ENCODE measurements at places on chromosomes 5 and 9. TPM values are rescaled to one million over a fixed set of nuclear protein-coding genes. Genes with fewer than 3 reads are reported as not detected.

- peak; percentile 97 for DNase-seq
Observed at GRCh38 chr9:694403-695154, 146.9 kb upstream of the DMRT1 start.

DNA sequence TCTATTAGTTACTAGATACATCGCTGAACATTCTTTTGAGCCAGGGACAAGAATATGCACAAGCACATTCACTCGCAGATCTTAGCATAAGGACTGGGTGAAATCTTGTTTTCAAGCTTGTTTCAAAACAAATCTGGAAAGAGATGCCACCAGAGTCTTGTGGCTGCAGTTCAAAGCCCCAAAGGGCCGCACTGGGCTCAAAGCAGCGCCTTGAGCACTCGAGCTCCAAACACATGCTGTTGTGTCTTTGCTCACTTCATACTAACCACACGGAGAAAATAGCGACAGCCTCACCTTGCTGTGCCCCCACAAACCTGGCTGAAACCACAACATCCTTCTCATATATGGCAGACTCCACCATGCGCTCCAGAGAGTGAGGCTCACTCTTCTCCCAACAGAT lies 34.2 kb upstream of the IL7R start:
- no peak for DNase-seq

DNA sequence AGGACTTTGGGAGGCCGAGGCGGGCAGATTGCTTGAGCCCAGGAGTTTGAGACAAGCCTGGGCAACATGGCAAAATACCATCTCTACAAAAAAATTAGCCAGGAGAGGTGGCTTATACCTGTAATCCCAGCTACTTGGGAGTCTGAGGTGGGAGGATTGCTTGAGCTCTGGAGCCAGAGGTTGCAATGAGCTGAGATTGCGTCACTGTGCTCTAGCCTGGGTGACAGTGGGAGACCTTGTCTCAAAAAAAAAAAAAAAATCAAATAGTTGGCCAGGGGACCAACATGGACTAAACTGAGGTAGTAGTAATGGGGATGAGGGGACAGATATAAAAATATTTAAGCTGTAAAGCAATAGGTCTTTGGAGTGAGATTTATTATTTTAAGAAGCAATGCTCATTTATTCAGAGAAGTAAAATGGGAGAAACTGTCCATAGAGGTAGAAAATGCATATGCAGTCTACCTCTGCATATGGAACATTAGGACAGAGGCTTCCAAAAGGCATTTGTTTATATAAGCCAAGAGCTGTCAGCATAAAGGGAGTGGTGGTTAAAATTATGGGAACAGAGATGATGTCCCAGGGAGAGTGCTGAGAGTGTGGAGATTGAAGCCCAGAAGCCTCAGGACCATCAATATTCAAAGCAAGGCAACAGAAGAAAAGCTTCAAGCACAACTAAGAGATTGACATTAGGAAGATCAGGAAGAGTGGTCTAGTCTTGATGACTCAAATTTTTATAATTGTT lies 98.1 kb downstream of the UBE2R2 start:
- no peak for DNase-seq

GRCh38 chr5:151067632-151068432 lies 13.0 kb downstream of the TNIP1 start:
- peak; percentile 18 for DNase-seq

- peak; percentile 8 for DNase-seq
Observed at GRCh38 chr9:36765468-36766341, 193.0 kb downstream of the MELK start.

DNA sequence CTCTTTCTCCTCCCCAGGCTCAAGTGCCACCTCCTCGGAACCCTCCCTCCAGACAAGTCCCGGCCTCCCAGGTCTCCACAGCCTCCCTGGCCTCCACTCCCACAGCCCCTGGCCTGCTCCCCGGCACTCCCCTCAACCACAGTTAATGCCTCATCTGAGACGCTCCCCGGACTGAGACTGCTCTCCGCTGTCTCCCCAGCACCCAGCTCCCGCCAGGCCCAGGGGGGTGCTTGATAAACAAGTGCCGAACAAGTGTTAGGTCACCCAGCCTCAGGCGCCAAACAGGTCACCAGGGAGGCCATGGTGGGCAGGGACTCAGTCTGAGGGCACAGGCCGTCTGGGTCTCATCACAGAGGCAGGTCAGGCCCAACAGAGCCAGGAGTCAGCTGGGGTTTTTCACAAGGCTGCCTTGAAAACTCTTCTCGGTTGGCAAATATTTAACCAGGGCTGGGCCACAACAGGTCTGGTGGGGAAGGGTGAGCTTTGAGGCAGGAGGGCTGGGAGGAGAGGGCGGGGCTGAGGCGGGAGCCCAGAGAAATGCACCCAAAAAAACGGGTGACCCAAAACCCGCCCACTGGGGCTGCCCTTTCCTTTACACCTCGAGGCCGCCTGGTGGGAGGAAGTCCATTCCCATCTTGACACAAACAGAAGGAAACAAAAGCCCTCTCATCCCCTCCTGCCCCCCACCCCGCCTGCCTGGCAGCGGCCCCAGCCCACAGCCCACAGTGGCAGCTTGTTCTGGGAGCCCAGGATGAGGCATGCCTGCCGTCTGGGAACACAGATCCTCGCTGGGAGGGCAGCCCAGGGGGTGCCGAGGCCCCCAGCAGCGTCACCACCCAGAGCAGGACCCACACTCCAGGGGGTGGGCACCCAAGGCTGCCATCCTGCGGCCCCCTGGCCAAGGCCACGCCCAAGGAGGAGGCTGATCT lies 66.6 kb upstream of the STXBP1 start:
- peak; percentile 47 for DNase-seq

DNA sequence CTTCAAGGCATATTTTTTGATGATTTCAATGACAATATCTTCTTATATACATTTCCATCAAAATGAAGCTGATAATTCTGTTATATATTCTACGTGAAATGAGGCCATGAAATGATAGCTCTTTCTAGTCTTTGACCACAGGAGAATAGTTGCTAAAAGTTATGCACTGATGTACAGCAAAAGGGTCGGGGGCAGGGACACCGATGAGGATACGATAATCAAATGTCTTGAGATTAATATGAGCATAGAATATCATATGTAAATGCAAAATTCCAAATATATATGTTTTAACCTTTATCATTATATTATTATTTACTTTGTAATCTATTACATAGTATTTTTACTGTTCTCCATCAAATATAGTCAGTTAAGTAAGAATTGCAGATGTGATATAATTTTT lies 264.8 kb downstream of the KIAA0825 start:
- no peak for DNase-seq

DNA sequence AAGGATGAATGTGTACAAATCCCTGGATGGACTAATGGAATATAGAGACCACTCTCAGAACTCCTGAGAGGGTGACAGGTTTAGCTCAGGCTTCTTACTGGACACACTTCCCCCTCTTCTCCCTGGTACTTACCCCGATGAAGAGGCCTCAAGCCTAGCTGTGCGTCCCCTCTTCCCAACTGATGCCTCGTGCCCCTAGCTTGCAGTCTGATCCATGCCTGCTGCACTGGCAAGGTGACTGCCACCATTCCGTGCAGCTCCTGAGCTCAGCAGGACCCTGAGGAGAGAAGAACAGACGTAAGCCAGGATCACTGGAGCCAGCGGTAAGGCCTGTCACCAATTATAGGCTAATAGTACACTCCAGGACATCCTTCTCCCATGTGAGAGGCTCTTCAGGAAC lies 5.5 kb upstream of the STOML2 start:
- DNase-seq = no peak

DNA sequence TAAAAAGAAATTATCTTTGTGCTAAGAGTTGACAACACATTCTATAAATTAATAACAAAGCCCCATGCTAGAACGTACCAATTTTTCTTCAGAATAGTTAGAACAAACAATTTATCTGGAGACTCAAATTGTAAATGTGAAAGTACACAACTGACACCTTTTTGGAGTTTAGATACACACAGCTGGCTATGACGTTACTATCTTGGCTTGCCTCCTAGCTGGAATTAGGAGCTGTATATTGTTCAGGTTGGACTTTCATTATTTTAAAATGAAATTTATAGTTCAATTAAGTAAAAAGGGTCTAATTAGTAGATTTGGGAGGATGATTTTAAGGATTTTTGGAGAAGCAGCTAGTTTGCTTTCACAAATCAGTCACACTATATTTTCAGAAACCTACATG lies 393.9 kb upstream of the RIOK2 start:
- no peak for DNase-seq

- DNase-seq = peak; percentile 32
Observed at GRCh38 chr5:168528521-168529373, at the start of gene FBLL1. TSS of gene FBLL1 (plus strand) at chr5:168529305. CDS start at chr5:168529505, 200 bp downstream.

GRCh38 chr5:172806897-172807672 lies 27.0 kb upstream of the ERGIC1 start:
- peak; percentile 86 for DNase-seq

DNA sequence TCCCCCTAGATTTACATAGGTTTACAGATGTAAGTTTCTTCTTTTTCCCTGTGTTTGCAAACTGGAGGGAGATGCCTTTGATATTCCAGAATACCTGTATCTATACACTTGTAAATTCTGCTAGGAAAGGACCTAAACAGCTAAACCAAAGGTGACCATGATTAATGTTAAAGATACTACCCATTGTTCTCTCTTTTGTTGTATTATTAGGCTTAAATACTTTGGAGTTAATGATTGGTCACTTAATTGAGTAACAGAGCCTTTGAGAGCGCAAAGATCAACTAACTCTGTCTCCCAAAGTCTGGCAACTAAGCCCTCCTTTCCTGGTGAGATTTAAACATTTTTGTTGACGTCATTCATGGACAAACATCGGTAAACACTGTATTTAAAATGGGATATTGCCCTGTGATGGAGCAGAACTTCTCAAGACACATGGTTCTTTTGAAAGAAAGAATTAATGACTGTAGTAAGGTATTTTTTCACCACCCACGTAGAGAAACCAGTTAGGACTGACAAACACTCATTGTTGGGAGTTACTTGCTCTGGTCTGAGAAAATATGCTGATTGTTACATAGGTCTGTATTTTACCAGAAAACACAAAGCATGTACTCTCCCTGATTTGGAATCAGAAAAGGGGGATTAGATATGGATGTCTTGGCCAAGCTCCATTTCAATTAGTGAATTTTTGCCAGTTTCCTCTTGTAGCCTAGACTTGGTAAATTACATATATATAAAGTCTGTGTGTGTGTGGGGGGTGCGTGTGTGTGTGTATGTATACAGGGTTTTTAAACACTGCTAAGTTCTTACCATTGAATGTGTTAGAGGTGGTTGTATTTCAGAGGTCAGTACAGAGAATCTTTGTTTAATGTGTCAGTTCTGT lies 4.6 kb downstream of the VCAN start:
- no peak for DNase-seq

- DNase-seq = no peak
Observed at GRCh38 chr5:80033513-80033912, 1.6 kb upstream of the THBS4 start.

EPB41L4A gene
- 17.9 TPM for total RNA-seq

PCDHA4 gene
- total RNA-seq = 0.14 TPM

LVRN gene
- 0.28 TPM for total RNA-seq

SH3PXD2B gene
- total RNA-seq = 66.3 TPM

IFNA13 gene
- not detected for total RNA-seq

DCAF12 gene
- 28.2 TPM for total RNA-seq
